Colonic mucosa (tissue), 4 donors: ENCODE measurements at places on chromosomes 12 and 14.

DNA sequence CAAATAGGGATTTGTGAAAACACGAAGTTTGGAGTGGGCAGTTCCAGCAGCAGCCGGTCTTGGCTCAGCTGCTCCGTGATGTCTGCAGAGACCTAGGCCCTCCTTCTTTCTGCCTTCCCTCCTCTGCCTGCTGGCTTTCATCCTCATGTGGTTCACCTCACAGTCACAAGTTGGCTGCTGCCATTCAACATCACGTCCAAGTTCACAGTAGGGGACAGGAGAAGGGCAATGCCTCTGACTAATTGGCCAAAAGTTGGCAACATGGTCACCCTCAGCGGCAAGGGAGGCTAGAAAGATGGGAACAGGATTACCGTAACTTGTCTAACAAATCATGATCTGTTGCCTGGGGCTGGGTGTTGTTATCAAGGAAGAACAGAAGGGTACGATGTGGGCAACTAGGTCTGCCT lies 7.8 kb upstream of the CACNA2D4 start:
- DNase-seq = peak; percentile 9

GRCh38 chr12:96882862-96883261 lies 24.2 kb upstream of the NEDD1 start:
- no peak for DNase-seq

DNA sequence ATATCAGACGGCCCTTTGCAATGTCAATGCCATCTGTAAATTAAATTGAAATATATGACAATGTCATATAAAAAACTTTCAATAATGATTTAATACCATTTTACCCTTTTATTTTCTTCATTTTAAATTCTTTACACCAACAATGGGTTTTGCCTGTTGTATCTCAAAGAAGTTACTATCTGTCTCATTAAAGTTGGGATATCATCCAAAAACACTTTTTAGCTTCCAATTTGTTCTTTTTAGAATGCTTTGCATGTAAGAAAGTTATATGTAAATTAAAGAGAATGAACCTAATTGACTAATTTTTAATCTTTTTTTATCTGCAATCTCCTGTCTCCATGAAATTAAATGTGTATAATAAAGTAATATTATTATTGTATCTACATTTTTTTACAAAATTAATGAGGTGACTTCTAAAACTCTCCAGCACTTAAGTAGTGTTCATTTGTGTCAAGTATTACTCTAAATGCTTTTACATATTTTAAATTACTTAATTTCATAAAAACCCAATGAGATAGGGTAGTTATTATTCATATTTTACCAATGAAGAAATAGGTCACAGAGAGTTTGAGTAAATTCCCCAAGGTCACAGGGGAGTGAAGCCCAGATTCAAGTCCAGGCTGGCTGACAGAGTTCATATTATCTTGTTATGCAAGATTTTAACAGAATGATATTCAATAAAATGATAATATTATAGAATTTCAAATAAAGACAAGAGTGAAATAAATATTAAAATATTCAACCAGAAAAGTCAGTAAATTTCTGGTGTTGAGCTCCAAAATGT lies 673.0 kb upstream of the FLRT2 start:
- DNase-seq = no peak

DNA sequence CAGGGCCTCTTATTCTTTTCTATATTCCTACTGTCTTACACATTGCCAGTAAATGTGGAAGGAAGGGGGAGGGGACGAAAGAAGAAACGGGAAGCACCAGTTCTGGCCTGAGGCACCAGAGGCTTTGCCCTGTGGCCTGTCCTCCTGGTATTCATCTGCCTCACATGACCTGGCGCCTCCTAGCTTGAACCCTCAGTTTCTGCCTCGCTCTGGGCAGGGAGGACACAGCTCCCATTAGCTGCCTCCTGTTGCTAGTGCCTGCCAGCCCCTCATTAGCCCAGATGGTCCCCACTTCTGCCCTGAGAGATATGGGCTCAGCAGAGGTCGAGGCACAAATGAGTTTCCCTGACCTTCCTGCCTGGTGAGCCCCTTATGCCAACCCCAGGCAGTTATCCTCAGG lies 3.0 kb upstream of the PLEKHG6 start:
- DNase-seq = no peak

DNA sequence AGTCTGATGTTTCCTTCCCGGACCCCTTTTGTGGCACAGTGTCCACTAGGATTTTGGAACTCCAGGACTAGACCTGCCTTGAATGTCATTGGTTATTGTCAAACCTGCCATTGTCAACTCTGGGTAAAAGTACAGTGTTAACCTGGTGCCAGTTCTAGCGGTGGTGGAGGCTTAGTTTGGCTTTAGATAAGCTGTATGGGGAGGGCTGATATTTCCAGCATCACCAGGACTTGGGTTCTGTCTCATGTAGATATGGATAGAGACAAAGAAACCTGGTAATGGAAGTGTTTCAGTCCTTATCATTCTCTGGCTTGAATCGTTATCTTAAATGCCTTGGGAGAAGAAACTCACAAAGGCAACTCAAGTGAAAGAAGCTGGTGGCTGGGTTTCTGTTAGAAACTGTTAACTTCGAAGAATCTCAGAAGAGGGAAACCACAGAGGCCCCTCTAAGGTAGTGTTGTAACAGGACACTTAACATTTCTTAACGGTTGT lies 10.6 kb downstream of the CHST11 start:
- DNase-seq = no peak

- no peak for DNase-seq
These were observed 314.2 kb downstream of the EGLN3 start for GRCh38 chr14:33636716-33637115.

- DNase-seq = no peak
These were observed 43.6 kb upstream of the VSX2 start for GRCh38 chr14:74195623-74196022.

- DNase-seq = peak; percentile 81
These were observed 1318.4 kb downstream of the TMEM121 start for GRCh38 chr14:106844608-106845285.

DNA sequence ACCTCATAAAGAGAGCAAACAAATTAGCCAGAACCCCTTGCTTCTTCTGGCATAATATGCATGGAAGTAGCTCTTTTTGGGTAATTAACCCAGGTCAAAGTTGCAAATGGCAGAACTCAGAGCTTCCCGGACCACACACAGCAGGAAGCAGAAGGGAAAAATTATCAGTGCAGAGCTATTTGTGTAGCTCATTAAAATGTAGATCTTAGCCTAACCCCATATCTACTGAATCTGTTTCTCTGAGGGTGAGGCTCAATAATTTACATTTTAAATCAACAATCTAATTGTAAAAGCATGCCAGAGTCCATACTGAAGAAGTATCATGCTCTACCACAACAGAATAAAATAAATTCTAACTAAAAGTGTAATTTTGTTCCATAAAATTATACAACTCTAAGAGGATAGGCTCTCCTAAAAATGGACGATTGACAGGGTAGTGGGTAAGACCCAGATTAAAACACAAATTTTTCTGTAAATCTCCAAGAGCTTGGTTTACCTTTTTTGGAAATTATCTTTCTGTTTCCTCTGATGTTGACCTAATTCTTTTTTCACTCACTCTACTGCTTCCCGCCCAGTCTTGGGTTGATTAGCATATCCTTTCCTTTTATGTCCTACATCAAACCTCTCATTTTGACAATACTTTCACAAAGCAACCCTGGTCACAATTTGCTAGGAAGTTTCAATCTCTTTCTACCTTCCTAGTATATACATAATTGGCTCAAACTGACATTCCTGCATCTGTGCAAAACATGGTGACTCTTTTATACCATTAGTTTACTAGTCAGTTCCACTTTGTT lies 213.3 kb upstream of the SLC16A7 start:
- DNase-seq = no peak

DNA sequence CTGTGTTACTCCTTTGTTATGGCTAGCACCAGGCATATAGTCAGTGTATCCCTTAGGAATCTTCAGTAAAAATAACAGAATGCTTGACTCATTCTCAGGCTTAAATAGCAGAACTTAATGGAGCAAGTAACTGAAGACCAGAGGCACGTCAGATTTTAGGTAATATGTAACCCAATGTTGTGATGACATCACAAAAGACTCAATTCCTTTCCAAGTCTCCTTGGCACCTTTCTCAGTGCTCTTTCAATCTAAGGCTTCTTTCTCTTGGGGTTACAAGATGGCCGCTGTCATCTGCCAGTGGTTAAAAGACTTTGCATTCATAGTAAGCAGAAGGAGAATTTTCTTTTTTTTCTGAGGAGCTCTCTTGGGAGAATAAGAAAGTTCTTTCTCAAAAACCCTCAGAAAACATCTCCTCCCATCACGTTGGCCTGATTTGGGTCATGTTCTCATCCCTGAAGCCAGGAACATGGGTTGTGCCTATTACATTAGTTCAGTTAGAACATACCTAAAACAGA lies 33.4 kb upstream of the DCN start:
- DNase-seq = no peak

GRCh38 chr14:92978229-92979021 lies 55.5 kb downstream of the CHGA start:
- DNase-seq = no peak

- DNase-seq = no peak
These were observed 556.5 kb downstream of the LRFN5 start for GRCh38 chr14:42163136-42163535.

GRCh38 chr12:113897406-113897805 lies 68.7 kb downstream of the RBM19 start:
- DNase-seq = no peak

DNA sequence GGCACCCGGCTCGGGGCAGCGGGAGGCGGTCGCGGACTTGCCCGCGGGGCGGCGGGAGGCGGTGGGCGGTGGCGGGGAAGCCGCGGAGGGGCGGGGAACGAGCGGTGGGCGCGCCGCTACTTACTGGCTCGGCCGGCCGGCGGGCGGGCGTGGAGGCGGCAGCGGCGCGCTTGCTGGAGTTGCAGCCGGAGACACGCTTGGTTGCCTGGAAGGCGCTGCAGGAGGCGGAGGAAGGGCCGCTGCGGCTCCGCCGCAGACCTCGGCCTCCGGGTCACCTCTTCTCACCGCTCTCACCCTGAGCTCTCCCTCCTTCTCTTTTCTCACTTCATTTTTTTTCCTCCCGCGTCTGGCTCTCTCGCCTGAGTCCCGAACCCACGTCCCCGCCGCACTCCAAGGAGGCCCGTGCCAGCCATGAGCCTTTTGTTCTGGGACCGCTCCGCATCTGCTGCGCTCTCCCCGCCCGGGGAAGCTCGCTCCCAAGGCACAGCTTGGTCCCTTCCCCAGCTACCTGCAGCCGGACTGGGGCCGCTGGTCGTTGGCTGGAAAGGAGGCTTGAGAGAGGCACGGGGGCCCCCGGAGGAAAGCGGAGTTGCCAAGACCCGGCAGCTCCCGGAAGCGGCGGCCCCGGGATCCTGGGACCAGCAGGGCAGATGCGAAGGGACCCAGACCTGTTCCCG lies 592 bp upstream of the KCNK10 start:
- DNase-seq = no peak

GRCh38 chr12:47527816-47528215 lies 178.0 kb downstream of the RPAP3 start:
- no peak for DNase-seq
